Skin of body (tissue), 3 donors: ENCODE measurements at places on chromosomes 4 and X. TPM values are rescaled to one million over a fixed set of nuclear protein-coding genes. Genes with fewer than 3 reads are reported as not detected.

Gene CT45A1
- not detected for total RNA-seq

Gene FDCSP
- not detected for total RNA-seq

Gene HPGD
- 34.6 TPM for total RNA-seq

Gene SOD3
- total RNA-seq = 15.2 TPM
